ENCODE measurements at places on chromosomes 2 and 18. TPM values are rescaled to one million over a fixed set of nuclear protein-coding genes. Genes with fewer than 3 reads are reported as not detected.

Gene IHH
- total RNA-seq: not detected

Gene CNGA3
- total RNA-seq: 13.7 TPM

Gene TCF23
- total RNA-seq: not detected

Gene RNF181
- total RNA-seq: 133 TPM

DNA sequence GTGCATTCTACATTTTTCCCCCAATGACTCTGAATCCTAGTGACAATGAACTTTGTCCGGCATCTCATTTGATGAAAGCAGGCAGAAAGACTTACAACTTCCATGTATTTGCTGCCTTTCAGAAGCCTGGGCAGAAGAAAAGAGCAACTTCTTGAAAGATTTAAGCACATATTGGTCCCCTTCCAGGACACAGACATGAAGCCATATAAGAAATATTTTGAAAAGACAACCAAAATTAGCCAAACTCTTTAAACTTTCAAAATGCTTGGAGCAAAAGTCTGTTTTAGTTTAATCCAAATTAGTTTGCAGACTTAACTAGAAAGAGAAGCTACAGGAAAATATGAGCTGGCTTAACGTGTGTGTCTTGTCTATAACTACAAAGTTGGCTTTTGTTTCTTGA lies 492.5 kb downstream of the NR4A2 start:
- DNase-seq: no peak

GRCh38 chr2:37617119-37617892 lies 54.1 kb downstream of the CDC42EP3 start:
- DNase-seq: no peak

DNA sequence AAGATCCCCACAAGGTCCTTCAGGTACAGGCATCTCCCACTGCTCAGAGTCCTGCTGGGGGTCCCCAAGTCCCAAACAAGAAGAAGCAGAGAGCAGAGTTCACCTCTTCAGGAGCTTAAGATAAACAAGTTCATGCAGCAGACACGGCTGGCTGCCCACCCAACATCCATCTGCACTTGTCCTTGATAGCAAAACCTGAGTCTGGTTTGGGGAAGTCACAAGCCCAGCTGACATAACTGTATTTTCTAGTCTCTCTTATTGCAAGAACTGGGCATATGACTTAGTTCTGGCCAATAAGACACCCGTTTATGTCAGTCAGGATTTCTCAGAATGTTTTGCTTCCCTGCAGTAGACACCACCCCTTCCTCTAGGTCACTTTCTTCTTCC lies 31.8 kb downstream of the AFF3 start:
- peak; percentile 89 for DNase-seq

GRCh38 chr2:10091182-10091888 lies 11.1 kb upstream of the CYS1 start:
- no peak for DNase-seq

DNA sequence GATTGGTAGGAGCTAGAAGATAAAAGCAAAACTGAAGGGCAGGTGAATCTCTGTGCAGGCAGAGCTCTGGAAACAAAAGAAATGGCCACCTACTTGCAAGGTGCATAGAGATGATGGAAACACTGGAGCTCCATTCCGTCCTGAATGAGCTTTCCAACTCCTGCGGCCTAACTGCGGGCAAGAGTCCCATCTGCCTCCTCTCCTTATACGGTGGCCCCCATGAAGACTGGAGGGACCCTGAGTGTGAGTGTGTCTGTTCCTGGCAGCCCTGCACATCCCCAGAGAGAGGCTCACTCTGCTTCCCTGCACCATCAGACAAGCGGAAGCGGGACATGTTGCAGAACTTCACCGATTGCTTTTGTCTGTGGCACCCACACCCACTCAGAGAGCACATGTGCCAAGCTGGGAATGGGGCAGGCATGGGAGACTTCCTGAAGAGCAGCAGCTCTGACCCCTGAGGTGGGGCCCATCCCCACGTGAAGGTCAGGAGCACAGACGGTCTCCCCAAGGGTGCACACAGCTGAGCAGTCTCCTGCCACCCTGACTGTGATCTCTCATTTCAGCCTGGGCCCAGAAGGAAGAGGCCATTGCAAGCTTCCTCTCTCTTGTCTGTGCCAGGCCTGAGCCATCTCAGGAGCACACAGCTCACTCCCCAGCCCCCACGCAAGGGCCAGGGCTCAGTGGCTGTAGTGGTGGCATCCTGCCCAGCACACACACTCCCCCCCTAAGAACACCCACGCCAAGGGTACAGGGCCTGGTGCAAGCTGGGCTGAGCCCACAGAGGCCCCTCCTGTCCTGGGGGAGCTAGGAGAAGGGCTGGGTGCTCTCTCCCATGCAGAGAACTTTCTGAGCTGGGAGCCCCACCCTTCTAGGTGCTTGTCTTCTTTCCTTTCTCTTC lies 75.3 kb downstream of the STPG4 start:
- DNase-seq: no peak

DNA sequence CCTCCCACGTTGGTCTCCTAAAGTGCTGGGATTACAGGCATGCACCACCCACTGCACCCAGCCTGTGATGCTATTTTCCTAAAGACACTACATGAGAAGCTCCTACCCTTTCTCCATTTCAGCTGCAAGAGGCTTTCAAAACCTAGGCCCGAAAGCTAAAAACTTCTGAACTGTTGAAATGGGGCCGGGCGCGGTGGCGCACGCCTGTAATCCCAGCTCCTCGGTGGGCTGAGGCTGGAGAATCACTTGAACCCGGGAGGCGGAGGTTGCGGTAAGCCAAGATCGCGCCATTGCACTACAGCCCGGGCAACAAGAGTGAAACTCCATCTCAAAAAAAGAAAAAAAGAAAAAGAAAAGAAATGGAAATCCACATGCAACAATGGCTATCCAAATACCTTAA lies 18.1 kb upstream of the ANXA4 start:
- no peak for DNase-seq

DNA sequence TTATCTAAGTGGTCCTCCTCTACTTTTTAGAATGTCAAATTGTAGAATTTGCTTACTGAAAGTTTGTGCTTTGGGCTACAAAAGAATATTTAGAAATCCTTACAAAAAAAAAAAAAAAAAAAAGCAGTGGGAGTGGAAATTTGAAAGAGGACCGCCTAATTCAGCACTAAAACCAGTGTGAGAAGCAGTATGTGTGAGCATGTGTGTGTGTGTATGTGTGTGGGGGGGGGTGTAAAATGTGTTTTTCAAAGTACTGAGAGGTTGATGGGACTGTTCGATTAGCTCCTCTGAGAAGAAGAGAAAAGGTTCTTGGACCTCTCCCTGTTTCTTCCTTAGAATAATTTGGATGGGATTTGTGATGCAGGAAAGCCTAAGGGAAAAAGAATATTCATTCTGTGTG lies at the start of gene VIT:
Gene VIT, plus strand, starts transcription at position 175 of the 400 bp plus-strand sequence. CDS start 19,664 bp downstream, outside the sequence.
- DNase-seq: peak; percentile 37

- DNase-seq: no peak
Observed at GRCh38 chr2:65344182-65344581, 88.2 kb downstream of the SPRED2 start.

GRCh38 chr18:13453714-13454113 lies 235.2 kb downstream of the LDLRAD4 start:
- no peak for DNase-seq

DNA sequence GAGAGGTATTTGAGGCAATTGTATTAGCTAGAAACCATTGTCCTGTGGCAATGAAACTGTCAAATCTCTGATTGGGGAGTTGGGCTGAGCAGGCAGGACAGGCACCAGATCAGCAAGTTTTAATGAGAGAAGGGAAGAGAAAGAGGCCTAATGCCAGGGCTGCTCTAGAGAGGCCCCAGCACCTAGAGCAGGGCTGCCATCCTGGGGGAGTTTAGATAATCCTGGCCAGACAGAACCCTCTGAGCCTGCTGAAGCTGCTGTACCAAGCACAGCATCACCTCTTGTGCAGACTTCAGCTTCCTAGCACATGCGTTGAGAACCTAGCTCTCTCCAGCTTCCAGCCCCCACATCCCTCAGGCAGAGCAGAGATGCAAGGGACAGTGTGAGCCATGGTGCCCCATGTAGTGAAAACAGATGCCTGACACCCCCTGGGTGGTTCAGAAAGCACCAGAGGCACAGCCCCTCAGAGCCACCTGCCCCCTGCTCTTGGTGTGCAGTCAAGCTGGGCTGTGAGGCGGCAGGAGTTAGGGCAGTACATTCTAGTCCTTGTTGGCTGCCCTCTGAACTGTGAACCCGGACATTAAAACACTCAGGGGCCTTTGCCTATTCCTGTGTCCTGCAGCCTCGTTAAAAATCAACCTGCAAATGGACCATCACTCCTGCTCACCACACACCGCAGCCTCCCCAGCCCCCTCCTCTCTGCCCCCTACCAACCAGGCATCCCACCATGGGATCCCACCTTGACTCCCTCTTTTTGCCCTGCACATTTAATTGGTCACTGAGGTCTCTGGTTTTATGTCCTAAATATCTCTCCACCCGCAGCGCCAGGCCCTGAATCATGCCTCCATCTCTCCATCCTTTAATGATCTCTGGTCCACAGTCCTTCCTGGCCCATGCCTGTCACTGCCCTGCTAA lies 52.7 kb downstream of the ADD2 start:
- DNase-seq: no peak

All from esophagus muscularis mucosa (tissue), 4 donors.